WTC11 (cell line): ENCODE measurements at places on chromosomes 5 and 9.
A peak's percentile ranks its signal among the peaks of the same experiment; 100 is the strongest.

- no peak for DNase-seq
Measured at GRCh38 chr5:152358861-152359568, 46.1 kb downstream of the NMUR2 start.

- no peak for DNase-seq
Measured at GRCh38 chr9:16223074-16223871, 647.2 kb downstream of the BNC2 start.

GRCh38 chr5:112179290-112179689, 239.8 kb downstream of the EPB41L4A start:
- no peak for DNase-seq

- DNase-seq, result no peak
Measured at GRCh38 chr5:93226202-93226735, 354.8 kb downstream of the NR2F1-AS1 start.

DNA sequence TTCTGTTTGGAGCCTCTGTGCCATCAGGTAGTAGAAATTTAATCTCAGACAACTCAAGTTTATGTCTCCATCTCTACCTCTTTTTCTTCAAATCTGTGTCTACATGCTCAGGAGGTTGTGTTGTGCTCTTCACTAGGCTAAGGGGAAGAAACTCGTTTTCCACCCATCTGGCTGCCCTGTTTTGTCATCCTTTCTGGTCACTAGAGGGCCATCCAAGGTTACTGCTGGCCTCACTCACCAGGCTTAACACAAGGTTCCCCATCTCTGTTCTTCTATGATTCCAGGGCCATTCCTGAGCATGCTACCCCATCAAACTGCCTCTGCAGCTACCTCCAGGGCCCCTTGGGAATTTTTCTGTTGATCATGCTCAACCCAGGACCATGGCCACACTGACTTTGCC, 213.3 kb upstream of the FBXL7 start:
- DNase-seq, result no peak

DNA sequence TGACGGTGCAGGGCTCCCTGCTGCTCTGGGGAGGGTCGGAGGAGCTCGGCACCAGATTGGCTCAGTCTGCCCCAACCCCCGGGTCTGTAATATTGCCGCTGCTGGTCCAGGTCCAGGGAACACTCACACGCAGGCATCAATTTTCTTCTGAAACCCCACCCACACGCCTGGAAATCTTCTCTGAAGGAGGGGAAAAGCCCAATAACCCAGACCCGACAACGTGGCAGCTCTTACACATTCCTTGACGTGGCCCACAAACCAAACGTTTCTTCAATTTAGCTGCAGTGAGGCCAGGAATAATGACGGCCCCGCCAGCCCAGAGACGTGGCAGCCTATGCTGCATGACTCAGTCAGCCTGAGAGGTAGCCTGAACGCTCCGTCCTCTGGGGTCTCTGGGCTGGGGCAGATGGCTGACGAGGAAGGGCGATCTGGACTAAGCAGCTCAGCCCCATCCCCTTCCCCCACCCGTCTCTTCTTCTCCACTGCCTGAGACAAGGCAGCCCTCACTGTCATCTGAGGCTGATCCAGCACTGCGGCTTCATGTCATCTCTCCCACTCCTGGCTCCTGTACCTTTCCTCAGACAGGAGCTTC, 9.9 kb upstream of the SPARC start:
- peak; percentile 34 for DNase-seq

GRCh38 chr9:109972026-109972882, 192.3 kb downstream of the PALM2AKAP2 start:
- no peak for DNase-seq

DNA sequence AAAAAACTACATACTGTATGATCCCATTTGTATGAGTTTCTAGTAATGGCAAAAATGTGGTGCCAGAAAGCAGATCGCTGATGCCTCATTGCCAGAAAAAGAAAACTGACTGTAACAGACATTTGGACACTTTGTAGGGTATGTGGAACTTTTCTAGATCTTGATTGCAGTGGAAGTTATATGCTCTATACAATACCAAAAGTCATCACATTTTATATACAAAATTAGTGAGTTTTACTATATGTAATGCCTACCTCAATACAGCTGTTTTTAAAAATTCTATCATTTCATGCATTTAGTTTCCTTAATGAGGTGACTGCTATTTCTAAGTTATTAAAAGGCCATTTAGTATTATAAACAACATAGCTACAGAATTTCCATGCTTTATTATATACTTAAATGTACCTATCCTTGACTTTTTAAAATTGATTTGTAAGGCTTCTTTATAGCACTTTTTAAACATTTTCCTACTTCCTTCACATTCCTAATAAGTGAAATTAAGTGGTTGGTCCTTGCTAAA, 199.9 kb downstream of the CWC27 start:
- no peak for DNase-seq

- no peak for DNase-seq
Measured at GRCh38 chr5:128353441-128354107, 184.5 kb downstream of the FBN2 start.
